Endodermal cell (in vitro differentiated cells): ENCODE measurements at places on chromosomes 5 and 9. TPM values are rescaled to one million over a fixed set of nuclear protein-coding genes. Genes with fewer than 3 reads are reported as not detected.

PCDHA10 gene
- total RNA-seq: 15.6 and 17.7 TPM in 2 replicates

C1QTNF3 gene
- total RNA-seq: 3.5 and 5.0 TPM in 2 replicates

- H3K27ac ChIP-seq: no peak overlapping the region
- H3K36me3 ChIP-seq: no peaks in the 10 kb centered on the region
- H3K4me3 ChIP-seq: no peak overlapping the region
- DNase-seq: peak; percentile 82
- no peaks in the 10 kb centered on the region for H3K4me1 ChIP-seq
- H3K27me3 ChIP-seq: no peaks in the 10 kb centered on the region
Measured at GRCh38 chr5:68661237-68661636, 432.6 kb upstream of the SLC30A5 start.

- DNase-seq: no peak
- H3K27ac ChIP-seq: no peak overlapping the region
- no peaks in the 10 kb centered on the region for H3K4me1 ChIP-seq
- no peaks in the 10 kb centered on the region for H3K27me3 ChIP-seq
- peaks cover 4% of the 10 kb centered on the region for H3K36me3 ChIP-seq
Measured at GRCh38 chr9:112315331-112316257, 17.8 kb downstream of the PTBP3 start.

GRCh38 chr9:106843371-106843770 lies 19.6 kb upstream of the ZNF462 start:
- no peak for DNase-seq
- no peak overlapping the region for H3K27ac ChIP-seq
- H3K27me3 ChIP-seq: no peaks in the 10 kb centered on the region
- H3K36me3 ChIP-seq: no peaks in the 10 kb centered on the region

MINAR2 gene
- total RNA-seq: 0.15 and 0.16 TPM in 2 replicates

DNA sequence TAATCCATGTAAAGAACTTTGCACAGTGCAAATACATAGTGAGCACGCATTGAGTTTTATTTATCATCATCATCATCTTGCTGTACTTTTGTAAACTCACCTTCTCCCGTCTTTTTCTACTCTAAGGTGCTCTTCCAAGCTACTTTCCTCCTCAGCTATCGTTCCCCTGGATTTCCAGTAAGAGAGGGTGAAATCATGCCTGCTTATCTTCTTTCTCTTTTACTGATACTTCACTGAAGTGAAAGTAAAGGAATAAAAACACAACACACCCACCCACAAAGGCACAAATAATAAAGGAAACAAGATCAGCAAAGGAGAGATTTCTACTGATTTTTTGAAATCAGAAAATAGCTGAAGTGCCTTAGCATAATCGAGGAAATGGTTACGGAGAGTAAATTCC lies 509.9 kb downstream of the RAB3C start:
- no peak overlapping the region for H3K4me3 ChIP-seq
- no peaks in the 10 kb centered on the region for H3K4me1 ChIP-seq
- H3K27me3 ChIP-seq: no peaks in the 10 kb centered on the region

DNA sequence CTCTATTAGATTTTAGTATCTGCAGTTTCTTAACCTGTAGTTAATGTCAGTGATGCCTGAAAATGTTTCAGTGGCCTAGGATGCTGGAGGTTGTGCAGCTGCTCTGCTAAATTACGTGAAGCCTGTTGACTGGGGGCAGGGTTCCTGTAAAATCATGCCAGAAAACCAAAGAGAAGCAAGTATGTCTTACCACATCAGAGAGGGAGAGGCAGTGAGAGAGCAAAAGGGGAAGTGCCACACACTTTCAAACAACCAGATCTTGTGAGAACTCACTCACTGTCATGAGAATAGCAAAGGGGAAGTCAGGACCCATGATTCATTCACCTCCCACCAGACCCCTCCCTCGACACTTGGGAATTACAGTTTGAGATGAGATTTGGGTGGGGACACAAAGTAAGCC lies 83.9 kb upstream of the CYLC2 start:
- no peaks in the 10 kb centered on the region for H3K4me1 ChIP-seq
- no peaks in the 10 kb centered on the region for H3K36me3 ChIP-seq
- no peak overlapping the region for H3K4me3 ChIP-seq
- no peak overlapping the region for H3K27ac ChIP-seq
- no peaks in the 10 kb centered on the region for H3K27me3 ChIP-seq

C5orf52 gene
- not detected in 2 replicates for total RNA-seq

DNA sequence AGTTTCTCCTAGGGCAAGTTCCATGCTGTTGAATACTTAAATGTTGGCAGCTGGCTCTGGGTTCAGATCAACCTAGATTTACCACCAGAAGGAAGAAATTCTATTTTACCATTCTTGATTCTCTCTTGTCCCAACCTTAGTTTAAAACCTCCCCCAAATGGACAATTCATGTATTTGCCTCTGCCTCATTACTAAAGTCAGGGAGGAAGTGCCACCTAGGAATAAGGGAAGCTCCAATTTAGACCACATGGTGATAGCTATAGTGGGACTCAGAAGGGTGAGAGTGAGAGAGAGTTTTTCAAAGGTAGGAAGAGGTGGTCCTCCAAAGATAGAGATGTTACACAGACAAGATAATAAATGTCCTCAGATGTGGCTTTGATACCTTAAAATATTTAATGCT lies 53.4 kb upstream of the PAM start:
- no peak overlapping the region for H3K27ac ChIP-seq
- no peaks in the 10 kb centered on the region for H3K27me3 ChIP-seq
- H3K36me3 ChIP-seq: no peaks in the 10 kb centered on the region
- no peak for DNase-seq
- H3K4me3 ChIP-seq: no peak overlapping the region

DNA sequence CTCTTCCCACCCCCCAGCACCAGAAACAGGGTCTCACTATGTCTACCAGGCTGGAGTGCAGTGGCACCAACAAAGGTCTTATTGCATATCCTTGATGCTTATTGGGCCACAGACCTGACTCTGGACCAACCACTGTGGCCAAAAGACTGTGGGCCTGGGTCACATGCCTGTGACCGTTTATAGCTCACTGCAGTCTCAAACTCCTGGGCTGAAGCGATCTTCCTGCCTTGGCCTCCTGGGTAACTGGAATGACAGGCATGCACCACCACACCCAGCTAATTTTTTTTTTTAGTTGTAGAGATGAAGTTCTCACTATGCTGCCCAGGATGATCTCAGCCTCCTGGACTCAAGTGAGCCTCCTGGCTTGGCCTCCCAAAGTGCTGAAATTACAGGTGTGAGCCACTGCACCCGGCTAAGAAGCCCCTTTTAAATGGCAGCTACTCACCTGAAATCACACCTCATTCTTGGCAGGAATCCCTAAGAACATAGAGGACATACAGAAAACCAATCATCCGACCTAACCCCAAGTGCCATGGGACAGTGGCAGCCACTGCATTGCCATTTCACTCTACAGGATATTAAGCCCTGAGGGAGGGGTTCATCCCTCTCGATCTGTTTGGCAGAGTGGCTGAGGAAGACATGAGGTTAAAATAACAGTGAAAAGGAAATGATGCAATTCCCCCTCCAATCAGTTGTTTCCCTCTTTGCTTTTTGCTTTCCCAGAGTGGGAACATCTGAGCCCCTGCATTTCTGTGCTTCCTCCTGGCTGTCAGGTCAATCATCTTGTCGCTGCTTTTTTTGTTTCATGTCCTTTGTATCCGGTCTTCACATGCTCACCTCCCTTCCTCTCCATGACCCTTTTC lies 74.6 kb downstream of the LRRC70 start:
- H3K36me3 ChIP-seq: no peaks in the 10 kb centered on the region
- no peak overlapping the region for H3K27ac ChIP-seq
- no peaks in the 10 kb centered on the region for H3K27me3 ChIP-seq
- DNase-seq: no peak

ZNF483 gene
- total RNA-seq: 9.7 to 20.9 TPM (median 20.4 TPM) in 3 replicates

DNA sequence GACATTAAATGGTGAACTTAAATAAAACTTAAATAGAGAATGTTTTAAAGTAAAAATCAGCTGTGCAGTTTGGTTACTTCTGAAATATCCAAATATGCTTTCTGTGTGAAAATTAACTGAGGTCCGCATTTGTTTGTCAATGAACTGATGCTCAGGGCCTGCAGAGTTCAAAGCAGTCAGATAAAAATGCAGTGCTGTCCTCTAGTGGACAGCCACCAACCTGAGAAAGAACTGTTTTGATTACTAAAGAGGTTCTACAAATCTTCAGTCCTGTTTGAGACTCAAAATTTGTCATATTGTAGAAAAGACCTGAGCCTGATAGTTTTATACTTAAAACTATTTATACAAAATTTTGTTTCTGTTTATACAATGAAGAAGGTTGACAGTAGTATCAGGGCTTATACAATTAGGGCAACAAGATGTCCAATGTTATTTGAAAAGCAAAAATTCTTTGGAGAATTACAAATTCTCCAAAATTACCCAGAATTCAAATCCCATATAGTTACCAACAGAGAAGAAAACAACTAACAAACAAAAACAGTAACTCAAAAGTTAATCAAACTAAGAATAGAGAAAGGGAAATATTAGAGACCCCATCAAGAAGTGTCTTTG lies 232.3 kb upstream of the TBCA start:
- DNase-seq: no peak
- no peak overlapping the region for H3K27ac ChIP-seq
- H3K27me3 ChIP-seq: peaks cover 4% of the 10 kb centered on the region
- H3K4me3 ChIP-seq: no peak overlapping the region

DNA sequence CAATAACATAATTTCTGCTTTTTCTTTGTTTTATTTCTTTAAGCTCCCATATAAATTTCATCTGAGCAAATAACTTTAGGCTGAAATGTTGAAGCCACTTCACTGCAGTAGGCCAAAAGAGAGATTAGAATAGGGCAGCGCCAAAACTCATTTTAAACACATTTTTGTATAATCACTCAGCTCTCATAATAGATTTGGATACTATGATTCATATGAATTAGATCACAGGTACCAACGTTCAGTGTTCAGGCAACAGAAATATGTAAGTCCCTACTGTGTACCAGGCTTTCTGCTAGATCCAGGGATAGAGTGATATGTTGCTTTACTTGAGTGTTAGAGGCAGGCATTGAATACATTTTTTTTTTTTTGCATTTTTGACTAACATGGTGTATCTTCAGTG lies 370.5 kb downstream of the PTPRD start:
- H3K27ac ChIP-seq: no peak overlapping the region
- H3K4me3 ChIP-seq: no peak overlapping the region
- no peak for DNase-seq
- H3K36me3 ChIP-seq: no peaks in the 10 kb centered on the region
- H3K27me3 ChIP-seq: no peaks in the 10 kb centered on the region

- H3K36me3 ChIP-seq: no peaks in the 10 kb centered on the region
- H3K27me3 ChIP-seq: no peaks in the 10 kb centered on the region
- peak; percentile 95 for DNase-seq
- peaks cover 3% of the 10 kb centered on the region for H3K4me1 ChIP-seq
Measured at GRCh38 chr5:123119334-123119986, 30.4 kb downstream of the PRDM6 start.

GRCh38 chr9:79581794-79582193 lies 10.0 kb downstream of the TLE4 start:
- peaks cover 57% of the 10 kb centered on the region for H3K27me3 ChIP-seq
- peaks cover 9% of the 10 kb centered on the region for H3K4me1 ChIP-seq
- DNase-seq: peak; percentile 61
- no peaks in the 10 kb centered on the region for H3K36me3 ChIP-seq

DNA sequence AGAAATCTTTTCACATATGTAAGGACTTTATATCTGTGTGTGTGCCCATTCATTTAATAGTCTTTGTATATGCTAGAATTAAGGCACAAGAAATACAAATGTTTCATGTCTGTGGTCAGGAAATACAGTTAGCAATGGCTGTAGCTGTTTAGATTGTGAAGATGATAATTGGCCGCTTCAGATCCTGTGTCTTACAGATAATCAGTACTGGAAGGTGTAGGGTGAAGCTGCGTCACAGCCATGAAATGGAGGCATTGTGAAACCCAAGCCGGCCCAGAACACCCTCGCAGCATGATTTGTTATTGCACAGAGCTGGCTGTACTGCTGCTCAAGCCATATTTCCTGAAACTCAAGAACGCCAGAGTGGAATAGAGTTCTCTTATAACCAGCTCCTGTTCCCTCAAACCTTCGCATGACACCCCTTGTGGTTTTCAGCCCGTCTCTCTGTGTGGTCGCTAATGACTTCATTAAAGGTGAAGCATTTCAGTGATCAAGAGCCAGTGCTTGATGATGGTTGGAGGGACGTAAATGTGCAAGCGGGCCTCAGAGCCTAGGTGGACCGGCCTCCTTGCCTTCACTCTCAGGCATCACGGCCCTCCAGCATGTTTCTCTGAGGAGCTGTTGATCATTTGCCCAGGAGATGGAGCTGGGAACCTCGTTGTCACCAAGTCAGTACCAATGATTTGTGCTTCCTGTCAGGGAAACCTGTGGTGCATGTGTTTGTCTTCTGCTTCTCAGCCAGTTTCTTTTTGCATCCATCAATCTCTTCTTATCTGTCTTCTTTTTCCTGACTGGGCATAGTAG lies 80.1 kb downstream of the F2RL2 start:
- H3K4me3 ChIP-seq: no peak overlapping the region
- DNase-seq: no peak
- H3K36me3 ChIP-seq: no peaks in the 10 kb centered on the region
- no peak overlapping the region for H3K27ac ChIP-seq
- peaks cover 7% of the 10 kb centered on the region for H3K4me1 ChIP-seq

DNA sequence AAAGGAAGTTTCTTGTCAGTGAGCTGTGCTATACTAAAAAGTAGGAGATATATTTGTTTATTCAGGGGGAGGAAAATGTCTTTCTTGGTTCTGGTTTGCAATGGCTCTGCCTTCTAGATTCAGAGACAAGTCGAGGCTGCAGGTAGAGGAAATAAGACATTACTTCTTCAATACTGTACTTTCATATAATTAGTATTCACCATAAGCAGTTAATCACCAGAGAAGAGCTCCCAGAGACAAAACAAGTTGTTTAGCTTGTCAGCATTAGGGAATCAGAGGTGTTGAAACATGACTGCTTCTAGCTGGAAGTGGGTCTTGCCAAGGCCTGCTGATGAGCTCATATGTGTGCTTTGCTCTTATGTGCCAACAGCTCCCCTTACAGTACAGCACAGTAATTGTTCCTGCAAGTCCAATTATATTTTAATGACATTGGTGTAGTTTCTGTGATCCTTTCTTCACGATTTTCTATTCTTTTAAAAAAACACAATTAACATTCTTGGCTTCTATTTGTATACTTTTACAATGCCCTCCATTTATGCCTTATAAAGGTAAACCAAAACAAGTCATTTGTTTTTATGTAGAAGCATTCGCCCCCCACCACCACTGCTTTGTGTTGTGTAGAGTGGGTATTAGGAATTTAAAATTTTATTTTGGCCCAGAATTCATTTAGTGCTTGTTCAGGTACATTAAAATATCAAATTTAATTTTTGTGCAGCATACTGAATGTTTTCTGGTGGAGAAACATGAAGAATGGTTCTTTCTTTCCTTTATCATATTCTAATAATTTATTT lies 112.2 kb downstream of the RPS23 start:
- no peak overlapping the region for H3K4me3 ChIP-seq
- DNase-seq: peak; percentile 60

MED7 gene
- total RNA-seq: 9.3 to 19.1 TPM (median 14.4 TPM) in 3 replicates

GRCh38 chr9:91185193-91185886 lies 176.4 kb downstream of the AUH start:
- H3K4me3 ChIP-seq: no peak overlapping the region
- H3K27ac ChIP-seq: no peak overlapping the region
- no peak for DNase-seq
- no peaks in the 10 kb centered on the region for H3K36me3 ChIP-seq
- no peaks in the 10 kb centered on the region for H3K27me3 ChIP-seq
